Skin of body (tissue), 3 donors: ENCODE measurements at places on chromosomes 2 and 18. TPM values are rescaled to one million over a fixed set of nuclear protein-coding genes. Genes with fewer than 3 reads are reported as not detected.

DNA sequence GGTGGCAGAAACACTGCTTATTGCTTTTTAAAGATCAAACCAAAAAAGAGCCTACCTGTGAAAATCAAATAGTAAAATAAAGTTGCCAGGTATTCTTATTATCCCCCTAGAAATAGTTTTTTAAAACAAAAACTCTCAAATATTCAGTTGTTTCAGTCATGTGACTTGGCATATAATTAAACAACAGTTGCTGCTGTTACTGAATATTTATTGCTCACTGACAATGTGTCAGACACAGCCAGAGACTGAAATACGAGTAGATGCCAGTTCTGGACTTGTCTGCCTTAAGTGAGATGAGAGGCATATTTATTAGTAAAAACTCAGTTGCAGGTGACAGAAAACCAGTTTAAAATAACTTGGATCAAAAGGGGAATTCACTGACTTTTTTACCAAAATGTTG, 106.0 kb upstream of the RAB12 start:
- no peak for DNase-seq

DNA sequence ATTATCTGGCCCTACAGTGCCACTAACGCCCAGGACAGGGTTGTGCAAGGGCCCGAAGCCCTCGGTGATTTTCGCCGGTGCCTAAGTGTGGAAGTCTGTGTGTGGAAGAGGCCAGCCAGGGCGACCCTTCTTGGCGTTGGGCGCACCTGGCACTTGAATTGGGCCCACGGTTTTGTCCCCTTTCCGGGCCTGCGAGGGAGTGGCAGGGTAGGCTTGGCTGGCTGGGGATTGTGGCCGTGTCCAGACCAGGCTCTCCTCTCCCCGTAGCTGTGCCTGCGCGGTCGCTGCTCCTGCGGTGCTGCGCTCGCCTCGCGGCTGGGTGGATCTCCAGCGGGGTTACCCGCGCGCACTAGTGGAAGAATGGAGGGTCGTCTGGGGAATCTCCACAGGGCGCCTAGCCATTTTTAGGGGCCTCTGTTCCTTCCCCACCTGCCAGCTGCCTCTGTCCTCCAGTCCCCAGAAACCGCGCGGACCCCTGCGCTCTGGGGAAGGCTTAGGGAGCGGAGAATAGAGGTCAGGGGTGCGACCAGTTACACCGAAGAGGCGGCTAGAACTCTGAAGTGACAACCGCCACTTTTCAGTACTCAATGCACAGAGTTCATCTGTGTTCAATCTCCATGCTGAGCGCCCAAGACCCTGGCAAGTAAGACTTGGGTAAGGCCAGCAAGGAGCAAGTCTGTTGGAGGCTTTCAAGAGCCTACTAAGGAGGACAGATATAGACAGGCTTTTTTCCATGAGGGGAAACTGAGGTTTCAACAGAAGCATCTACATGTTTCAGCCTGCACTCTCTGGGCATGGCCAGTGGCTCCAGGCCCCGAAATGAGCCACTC, 16.0 kb downstream of the EVX2 start:
- DNase-seq = no peak

GRCh38 chr2:37904993-37905392, 20.1 kb upstream of the RMDN2 start:
- no peak for DNase-seq

Gene DSG4
- total RNA-seq = 12.5 TPM

GRCh38 chr2:76721226-76721625, 801.0 kb downstream of the LRRTM4 start:
- DNase-seq = no peak

GRCh38 chr18:11963991-11964484, 17.3 kb upstream of the IMPA2 start:
- DNase-seq = no peak

Gene ABCB11
- 0.79 TPM for total RNA-seq

GRCh38 chr2:44120428-44120827, 48.2 kb upstream of the PPM1B start:
- DNase-seq = no peak

DNA sequence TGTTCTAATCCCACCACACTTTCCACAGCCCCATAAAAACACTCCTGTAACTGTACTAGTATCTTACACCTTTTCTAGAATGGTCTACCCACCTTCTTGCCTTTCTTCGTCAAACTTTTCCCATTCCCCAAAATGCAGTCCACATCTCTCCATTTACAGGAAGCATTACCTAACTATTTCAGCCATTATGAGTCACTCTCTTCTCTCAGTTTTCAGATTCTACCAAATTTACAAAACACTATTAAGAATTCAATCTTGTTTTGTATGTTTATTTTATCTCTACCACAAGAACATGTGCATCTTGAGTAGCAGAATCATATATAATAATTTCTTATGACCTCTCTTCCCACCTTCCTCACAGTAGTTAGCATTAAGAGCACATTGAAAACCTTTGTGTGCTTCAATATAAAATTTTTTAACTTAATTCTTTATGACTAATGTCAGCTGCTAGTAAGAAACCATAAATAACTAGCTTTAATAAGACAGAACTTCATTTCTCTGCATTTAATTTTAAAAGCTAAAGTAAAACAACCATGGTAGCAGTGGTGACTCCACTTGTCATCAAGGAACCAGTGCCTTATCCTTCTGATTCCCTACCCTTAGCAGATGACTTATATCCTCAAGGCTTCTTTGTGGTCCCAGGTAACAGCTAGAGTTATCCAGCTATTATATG, 56.6 kb upstream of the MAP2 start:
- no peak for DNase-seq
